ENCODE measurements at places on chromosomes 7 and 10.
A peak's percentile ranks its signal among the peaks of the same experiment; 100 is the strongest.

- no peak for DNase-seq
Measured at GRCh38 chr10:51231754-51232153, 157.5 kb downstream of the PRKG1 start.

DNA sequence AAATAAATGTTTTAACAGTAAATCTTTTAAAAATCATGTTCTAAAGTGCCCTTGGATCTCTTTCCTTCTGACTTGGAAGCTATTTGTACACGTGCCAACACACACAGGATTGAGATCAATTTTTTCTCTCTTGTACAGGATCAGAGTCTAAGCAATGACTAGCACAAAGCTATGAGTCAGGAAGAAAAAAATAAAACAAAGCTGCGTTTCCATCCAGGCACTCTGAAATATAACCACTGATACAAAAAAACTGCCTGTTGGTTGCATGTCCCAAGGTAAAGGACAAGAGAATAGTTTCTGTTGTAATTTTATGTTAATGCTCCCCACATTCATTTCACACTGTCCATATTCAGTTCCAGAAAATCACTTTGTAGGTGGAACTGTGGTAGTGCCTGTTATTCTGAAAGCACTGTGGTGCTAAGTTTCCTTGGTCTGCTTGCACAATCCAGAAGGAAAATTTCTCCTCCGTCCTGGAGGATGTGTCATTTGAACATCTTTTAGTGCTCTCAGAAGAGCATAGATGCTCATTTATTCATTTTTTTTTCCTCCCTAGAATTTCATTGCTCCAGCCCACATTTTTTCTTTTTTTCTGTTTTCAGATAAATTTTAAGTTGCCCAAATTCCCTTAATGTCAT is 113.4 kb downstream of the PLXDC2 start:
- no peak for DNase-seq

DNA sequence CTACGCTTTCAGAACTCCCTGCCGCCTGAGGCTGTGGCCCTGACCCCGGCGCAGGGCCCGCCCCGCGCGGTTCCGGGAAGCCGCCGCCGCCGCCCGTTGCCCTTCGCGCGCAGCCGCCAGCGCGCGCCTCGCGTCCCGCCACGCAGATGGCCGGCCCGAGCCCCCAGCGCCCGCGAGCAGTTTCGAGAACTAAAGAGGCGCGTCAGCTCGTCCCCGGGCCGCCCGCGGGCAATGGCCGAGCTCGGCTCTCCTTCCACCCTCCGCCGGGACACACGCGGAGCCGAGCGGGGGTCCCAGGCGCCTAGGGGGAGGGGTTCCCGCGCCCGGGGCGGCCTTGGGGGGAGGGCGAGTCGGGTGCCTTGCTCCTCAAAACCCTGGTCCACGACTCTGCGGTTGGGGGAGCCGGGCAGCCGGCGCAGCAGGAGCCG is 1.8 kb downstream of the HNRNPF start:
- peak; percentile 73 for DNase-seq

- no peak for DNase-seq
Measured at GRCh38 chr7:131689662-131690234, 133.3 kb upstream of the PODXL start.

- peak; percentile 10 for DNase-seq
Measured at GRCh38 chr7:123929107-123929506, 4.1 kb downstream of the SPAM1 start.

GRCh38 chr7:121961089-121961867 is 88.3 kb downstream of the PTPRZ1 start:
- DNase-seq, result no peak

DNA sequence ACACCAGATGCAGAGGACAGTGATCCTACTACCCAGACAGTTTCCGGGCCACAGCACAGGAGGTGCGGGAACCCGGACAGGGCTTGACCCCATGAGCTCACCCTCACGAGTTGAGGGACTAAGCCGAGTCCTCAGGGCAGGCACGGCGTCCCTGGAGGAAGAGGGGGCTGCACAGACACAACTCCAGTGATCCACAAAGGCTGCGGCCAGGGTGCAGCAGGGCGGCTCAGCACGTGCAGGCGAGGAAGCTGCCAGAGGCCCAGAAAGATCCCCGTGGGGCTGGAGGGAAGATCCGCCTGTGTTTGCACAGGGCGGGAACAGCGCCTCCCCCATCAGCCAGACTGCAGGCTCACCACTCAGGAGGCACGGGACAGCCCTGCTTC is 45.9 kb upstream of the TMEM72 start:
- no peak for DNase-seq

DNA sequence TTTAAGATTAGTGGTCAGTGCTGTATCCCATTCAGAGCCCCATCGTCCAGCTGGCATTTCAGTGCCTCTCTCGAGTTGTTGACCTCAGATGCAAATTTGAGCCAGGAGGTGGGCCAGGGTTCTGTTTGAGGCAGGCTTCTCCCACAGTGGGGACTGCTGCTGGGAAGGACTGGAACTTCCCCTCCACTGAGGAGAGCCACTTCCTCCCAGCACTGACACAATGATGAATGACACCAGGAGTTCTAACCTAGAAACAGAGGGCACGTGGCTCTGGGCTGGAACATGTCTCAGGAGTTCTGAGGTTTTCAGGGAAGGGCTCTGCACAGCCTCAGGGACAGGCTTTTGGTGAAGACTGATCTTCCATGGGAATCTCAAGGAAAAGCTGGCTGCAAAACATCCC is 18.3 kb upstream of the BTBD16 start:
- DNase-seq, result no peak

GRCh38 chr10:80408242-80409101 is at the start of gene PRXL2A:
PRXL2A (plus strand) TSS chr10:80408551; CDS start chr10:80420468, 11,917 bp downstream.
- peak; percentile 89 for DNase-seq

GRCh38 chr7:155230169-155230593 is 67.5 kb upstream of the INSIG1 start:
- no peak for DNase-seq

DNA sequence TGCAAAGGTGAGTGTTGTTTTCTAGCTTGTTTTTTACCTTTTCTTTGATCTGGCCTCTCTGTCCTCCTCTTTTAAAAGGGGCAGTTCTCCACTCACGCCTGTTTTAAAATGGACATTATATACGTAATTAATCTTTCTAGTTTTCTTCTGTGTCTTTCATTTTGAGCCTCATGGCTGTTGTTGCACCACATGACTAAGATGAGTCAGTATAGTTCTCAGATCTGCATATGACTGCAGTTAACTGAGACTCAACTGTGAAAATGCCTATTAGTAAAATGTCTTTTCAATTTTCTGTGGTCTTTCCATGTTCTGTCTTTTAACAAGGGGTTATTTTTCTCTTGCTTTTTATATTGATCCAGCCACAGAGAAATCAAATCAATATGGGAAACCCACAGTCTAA is 296.1 kb downstream of the CDK14 start:
- no peak for DNase-seq

DNA sequence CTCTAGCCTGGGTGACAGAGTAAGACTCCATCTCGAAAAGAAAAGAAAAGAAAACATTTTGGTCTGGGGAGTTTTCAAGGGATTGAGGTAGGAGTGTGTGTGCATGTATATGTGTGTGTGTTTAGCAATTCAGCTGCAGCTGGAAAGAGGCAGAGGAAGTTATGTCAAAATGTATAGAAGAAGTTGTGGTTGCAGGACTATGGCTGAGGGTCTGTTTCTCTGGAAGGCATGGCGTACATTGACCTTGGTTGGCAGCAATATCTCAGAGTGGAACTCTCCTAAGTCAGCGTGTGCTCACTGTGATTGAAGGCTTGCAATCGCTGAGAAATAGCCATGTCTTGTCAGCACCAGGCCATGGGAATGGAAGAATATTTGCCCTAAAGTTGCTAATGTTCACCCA is 28.6 kb upstream of the RHBDD2 start:
- no peak for DNase-seq

GRCh38 chr7:44292876-44293560 is 32.4 kb downstream of the CAMK2B start:
- DNase-seq, result peak; percentile 2

DNA sequence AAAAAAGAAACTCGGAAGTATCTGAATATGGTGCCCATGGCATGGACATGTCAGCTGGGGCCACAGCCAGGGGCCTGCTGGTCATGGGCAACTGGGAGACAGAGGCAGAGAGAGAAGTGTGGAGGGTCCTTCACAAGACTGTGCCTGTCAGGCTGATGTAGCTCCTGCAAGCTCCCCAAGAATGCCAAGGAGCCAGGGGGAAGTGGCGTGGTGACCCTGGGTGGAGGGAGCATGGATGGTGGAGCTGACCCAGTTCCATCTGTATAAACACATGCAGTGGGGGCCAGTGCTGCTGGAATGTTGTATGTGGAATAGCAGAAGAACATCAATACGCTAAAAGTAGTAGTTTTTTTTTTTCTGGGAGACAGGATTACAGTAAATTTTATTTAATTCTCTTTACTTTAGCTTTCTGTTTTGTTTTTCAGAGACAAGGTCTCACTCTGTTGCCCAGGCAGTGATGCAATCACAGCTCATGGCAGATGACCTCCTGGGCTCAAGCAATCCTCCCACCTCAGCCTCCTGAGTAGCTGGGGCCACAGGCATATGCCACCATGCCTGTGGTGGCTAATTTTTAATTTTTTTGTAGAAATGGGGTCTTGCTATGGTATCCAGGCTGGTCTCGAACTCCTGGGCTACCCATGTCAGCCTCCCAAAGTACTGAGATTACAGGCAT is 10.5 kb upstream of the ZMIZ2 start:
- DNase-seq, result no peak

DNA sequence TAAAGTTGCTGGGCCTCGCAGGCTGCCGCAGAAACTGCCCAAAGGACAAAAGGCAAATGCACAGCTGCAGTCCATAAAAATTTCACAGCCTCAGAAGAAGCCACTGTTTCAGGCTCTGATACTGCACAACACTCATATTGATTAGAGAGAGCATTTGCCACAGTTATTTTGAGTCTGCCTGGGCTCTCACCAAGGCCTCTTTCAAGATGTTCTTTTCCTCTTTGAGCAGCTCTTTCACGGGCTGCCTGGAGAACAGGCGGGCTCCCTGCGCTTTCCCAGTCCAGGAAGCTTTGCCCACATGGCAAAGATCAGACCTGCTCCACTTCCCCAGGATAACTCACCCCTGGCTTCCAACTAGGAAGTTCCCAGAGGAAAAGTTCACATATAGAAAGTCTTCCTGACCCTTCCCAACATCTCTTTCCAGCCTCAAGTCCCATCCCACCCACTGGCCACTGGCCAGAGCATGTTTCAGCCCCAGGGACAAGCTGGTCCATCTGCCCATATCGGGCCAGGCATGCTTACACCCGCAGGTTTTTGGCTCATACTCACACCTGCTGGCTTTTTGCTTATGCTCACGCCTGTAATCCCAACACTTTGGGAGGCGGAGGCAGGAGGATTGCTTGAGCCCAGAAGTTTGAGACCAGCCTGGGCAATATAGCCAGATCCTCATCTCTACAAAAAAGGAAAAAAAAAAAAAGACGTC is 3.3 kb downstream of the SLIT1 start:
- DNase-seq, result no peak

DNA sequence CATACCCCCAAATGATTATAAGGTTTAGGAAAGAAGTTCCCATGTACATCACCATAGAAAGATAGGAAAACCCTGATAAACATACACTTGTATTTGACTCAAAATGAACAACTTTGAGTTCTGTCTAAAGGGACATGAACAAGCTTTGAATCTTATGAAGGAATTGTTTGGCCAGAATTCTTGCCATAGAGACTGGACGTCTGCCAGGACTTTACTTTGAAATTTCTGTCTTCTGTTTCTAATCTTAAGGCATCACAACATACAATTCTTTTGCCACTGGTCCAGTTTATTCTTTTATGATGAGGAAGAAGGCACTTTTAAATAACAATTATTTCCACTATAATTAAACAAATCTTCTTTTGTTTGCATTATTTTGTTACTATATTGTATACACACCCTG is 26.2 kb upstream of the CYP26C1 start:
- no peak for DNase-seq

GRCh38 chr7:112296432-112296831 is 89.9 kb downstream of the ZNF277 start:
- DNase-seq, result no peak

DNA sequence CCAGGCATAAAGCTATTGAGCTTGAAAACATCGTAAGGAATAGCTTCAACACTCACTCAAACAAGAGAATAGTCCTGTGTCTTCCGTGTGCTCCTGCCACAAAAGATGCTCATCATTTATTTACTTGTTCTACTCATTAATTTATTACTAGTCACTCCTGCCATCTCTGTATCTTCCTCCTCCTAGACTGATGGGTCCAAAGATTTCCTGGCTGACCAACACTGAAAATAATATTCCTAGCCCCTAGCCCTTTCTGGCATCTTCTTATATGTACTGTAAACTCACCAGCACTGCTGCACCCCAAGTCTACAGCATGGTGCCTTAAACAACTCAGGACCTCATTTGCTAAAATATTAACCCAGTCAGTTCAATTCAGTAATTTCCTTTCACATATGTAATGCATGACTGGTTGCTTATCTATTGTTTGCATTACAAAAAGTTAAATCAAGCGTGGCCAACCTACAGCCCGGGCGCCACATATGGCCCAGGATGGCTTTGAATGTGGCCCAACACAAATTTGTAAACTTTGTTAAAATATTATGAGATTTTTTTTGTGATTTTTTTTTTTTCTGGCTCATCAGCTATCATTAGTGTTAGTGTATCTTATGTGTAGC is 86.7 kb upstream of the GSDME start:
- DNase-seq, result no peak
